ENCODE measurements at places on chromosomes 4 and X. TPM values are rescaled to one million over a fixed set of nuclear protein-coding genes. Genes with fewer than 3 reads are reported as not detected.

The EMCN gene
- 6.5 TPM for total RNA-seq

The UCP1 gene
- not detected for total RNA-seq

The KLB gene
- under 0.01 TPM for total RNA-seq

The BMPR1B gene
- 0.56 TPM for total RNA-seq

The HSD17B10 gene
- 113 TPM for total RNA-seq

The THOC2 gene
- total RNA-seq, result 65.4 TPM

The TRPC3 gene
- under 0.01 TPM for total RNA-seq

The BEX5 gene
- total RNA-seq, result not detected

The IL3RA gene
- 0.19 TPM for total RNA-seq

The CCNG2 gene
- total RNA-seq, result 18.4 TPM

The SLC4A4 gene
- 21.1 TPM for total RNA-seq

The PRIMPOL gene
- total RNA-seq, result 22.3 TPM

The HTR2C gene
- total RNA-seq, result not detected

The SPP1 gene
- total RNA-seq, result 10.7 TPM

The HSFX2 gene
- total RNA-seq, result not detected

The C4orf50 gene
- total RNA-seq, result under 0.01 TPM

The C4orf51 gene
- total RNA-seq, result not detected

The AR gene
- total RNA-seq, result 1.5 TPM

The XAGE2 gene
- not detected for total RNA-seq

The PCDH10 gene
- total RNA-seq, result 21.3 TPM

The BEX4 gene
- total RNA-seq, result 21.1 TPM

The LDOC1 gene
- total RNA-seq, result 4.6 TPM

The MAGEA9B gene
- not detected for total RNA-seq

The TACR3 gene
- total RNA-seq, result not detected
